ENCODE measurements at places on chromosomes 1 and 21.

DNA sequence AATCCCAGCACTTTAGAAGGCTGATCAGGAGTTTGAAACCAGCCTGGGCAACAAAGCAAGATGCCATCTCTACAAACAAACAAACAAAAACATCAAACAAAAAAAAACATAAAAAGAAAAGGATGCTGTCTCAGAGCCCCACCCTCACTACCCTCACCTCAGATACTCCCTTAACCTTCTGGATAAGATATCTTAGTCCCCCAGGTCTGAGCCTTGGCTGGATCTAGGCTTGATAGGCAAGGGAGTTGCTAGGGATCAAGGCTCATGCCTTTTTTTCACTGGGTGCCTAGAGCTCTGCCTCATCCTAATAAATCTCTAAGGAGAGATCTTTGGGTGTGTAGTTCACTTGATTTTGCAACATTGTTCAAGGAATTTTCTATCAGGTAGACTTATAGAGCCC, 7.4 kb downstream of the HDAC1 start:
- no peak for DNase-seq

DNA sequence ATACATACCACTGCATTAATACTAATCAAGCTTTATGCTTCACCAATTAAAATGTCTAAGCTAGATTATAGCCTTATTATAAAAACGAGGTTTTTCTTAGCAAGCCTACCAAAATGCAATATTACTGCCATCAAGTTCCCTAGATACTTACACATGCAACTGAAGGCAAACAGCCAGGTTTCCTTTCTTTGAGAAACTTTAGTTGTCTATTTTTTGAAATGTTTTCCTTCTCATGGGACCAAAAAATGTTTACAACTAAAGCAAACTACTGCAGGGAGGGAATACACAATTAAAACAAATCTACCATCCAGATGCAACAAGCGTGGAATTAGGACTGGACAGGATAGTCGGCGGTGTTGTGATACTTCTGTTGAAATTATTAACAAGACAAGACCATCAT, 1.3 kb downstream of the ZNF644 start:
- DNase-seq: no peak

DNA sequence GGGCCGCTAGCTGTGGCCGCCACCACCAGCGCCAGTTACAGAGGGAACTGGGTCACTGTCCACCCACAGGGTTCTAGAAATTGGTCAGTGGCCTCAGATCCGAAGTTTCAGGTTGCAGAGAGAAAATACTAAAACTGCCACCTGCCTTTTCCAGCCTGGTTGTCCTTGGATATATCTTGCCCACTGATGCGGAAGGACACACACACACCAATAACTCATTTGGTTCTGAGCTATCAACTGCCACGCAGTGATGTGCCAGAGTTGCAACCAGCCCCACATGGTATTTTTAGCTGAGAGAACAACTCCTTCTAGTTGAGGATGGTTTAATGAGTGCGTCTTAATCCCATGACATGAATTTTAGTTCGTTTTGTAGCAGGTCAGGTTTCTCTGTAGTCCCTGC, 68.1 kb downstream of the SH3BGR start:
- no peak for DNase-seq

DNA sequence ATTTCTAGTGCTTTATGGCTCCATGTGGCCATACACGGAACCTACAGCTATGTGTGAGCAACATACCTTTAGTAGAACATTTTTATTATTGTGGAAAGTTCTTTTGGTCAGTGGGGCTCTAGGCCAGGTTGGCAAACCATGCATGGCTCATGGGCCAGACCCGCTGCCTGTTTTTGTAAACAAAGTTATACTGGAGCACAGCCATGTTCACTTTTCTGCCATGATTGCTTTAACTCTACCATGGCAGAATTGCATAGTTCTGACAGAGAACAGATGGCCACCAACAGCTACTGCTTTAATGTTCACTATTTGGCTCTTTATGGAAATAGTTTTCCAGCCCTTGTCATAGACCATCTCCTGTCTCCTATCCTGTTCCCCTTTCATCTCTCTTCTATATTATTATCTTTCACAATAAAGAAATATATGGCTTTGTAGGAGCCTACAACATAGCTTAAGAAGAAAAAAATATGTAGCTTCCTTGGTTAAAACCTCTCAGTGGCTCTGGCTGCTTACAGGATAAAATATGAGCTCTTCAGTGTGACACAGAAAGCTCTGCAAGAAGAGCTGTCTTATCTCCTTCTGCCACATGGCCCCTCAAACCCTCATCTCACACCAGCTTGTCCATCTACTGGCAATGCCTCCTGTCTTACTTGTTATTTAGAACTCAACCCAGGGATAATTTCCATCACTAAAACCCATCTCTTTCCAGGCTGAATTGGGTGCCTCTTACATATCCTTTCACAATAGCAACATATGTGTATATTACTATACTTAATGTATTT, 54.6 kb upstream of the RWDD3 start:
- DNase-seq: no peak

GRCh38 chr21:31529406-31529805, 130.1 kb upstream of the SOD1 start:
- DNase-seq: no peak

DNA sequence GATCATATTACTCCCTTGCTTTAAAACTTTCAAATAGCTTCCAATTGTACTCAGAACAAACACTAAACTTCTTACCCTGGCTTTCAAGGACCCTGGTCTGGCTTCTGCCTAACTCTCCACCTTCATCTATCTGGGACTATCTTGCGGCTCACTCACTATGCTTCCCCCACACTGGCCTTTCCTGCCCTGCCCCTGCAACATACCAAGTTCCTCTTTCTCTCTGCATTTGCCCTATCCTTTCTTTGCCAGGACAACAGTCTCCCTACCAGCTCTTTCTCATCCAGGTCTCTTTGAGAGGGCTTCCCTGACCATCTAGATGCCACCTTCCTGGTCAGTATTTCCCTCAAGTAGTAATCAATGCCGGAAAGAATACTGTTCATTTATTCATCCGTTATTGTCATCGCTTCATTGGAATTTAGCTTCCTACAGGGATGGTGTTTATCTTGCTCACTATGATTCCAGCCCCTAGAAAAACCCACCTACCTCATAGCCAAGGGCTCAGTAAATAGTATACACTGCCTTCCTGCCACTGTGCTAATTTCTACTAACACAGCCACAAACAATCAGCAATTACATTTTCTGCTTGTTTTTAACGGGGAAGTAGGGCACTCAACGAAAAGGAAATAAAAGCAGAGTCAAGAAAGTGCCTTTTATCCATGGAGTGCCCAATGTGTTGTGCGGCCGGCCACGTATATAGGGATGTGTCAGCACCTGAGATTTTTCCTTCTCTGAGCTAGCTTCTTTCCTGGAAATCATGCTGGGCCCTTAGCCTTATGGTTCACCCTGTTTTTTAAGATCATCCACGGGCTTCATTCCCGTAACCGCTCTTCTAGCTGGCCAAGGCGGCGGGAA, 521 bp upstream of the CDC7 start:
- DNase-seq: no peak

- DNase-seq: no peak
These were observed 11.2 kb downstream of the CLEC20A start for GRCh38 chr1:178485541-178485981.

DNA sequence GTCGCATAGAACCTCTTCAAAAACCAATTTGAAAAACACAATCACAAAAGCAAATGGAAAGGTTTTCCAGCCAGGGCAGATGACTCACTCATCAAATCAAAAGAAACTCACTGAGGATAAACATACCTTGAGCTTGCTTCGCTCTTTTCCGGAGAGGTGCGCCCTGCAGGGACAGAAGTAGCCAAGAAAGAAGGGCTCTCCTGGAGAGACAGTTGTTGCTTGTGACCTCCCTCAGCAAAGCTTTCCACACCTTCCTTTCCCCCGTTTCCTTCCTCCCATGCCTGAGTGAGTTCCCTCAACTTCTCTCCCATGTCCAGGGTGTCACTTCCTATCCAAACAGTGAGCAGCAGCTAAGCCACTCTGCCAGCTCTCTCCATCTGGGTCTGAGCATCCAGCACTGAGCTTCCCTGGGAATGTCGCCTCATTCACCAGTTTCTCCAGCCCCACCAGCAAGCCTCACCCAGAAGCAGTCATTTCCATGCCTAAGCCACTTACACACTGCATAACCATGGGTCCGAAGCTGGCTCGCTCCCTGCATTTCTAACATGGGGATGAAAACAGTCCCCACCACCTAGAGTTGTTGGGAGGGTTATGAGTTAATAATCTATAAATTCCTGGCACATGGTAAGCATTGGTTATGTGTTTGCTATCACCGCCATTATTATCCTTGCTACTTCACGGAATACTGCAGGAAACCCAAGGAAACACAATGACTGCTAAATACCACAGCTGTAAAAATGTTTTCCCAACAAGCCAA, 75.0 kb downstream of the PTPN14 start:
- no peak for DNase-seq

All from T47D (cell line).